ENCODE measurements at places on chromosomes 4 and X.

DNA sequence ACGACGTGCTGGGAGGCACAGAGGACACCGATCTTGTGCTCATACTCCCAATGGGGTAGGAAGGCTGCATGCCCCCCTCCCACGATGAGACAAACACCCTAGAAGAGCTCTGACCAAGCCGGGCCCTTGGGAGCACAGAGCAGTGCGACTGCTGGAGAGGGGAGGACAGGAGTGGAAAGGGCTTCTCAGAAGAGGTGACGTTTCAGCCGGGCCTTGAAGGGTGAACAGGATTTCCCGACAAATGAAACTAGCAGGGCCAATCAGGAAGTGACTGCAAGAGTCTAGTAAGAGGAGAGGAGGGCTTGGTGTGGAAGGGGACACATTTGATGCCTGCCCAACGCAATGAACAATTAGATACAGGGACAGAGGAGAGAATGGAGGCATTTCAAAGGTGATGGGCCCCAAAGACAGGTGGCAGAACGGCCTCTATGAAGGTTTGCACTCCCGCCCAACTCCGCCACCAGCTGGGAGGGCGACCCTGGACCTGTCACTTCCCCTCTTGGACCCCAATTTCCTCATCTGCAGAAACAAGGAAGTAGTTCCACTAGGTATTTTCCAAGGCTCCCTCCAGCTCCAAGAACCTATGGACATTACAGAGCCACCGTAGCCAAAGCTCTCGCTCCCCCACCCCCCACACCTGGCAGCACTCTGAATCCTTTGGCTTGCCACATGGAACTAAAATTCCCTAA is 3.9 kb downstream of the HCFC1 start:
- no peak for DNase-seq

GRCh38 chrX:143306991-143307937 is 210.0 kb downstream of the SPANXN3 start:
- DNase-seq = no peak

DNA sequence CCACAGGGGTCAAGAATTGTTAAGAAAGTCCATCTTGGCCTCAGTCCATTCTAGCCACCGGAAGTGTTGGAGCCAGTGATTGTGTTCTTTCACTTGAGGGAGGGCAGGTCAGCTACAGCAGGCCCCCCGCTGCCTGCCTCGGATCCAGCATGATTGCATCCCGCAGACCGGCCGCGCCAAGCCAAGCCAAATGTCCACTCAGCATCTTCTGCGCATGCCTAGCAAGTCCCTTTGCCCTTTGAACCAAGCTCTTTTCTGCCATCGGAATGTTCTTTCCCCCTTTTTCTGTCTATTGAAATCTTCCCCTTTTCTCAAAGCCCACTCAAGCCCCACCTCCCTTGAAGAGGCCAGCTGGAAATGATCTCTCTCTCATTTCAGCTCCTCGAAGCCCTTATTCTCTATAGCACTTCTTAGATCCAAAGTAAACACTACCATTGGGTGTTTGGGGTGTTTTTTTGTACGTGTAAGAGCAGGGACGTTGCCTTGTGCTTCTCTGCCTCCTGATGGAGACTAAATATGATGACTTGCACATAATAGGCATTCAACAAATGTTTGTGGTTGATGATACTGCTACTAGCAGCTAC is 147.8 kb upstream of the BCOR start:
- DNase-seq = no peak

DNA sequence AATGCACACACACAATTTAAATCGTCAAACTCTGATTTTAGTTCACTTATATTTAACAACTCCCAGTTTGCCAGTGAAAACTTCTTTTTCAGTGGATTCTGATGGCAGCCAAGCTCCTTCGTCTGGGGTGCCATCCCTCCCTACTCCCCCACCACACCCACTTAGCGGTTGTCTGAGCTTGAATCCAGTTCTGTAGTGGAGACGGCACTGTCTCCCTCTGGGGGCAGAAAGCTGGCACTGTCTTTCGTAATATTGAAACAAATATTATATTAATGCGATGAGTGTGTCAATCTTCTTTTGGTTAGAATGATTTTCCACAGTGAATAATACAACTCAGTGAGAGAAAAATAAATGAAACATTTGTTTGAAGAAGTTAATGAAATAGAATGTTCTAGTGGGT is 5.4 kb downstream of the MEPE start:
- no peak for DNase-seq

DNA sequence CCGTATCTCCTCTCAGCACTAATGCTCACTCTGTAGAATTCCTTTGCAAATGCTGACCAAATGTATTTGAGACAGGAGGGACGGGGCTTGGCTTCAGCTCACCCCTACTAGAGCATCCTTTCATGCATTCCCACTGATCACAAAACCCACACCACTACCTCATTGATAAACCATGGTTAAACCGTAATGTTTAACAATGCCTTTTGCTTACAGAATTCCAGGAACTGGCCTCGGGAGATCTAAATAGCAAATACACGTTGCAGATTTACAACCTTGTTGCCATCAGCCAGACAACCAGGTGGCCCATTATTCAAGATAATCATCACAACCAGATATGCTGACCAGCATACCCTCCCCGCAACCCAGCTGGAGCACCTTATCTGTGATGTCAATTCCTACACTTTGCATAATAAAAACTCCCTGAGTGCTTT is 391.9 kb downstream of the KCTD8 start:
- no peak for DNase-seq

DNA sequence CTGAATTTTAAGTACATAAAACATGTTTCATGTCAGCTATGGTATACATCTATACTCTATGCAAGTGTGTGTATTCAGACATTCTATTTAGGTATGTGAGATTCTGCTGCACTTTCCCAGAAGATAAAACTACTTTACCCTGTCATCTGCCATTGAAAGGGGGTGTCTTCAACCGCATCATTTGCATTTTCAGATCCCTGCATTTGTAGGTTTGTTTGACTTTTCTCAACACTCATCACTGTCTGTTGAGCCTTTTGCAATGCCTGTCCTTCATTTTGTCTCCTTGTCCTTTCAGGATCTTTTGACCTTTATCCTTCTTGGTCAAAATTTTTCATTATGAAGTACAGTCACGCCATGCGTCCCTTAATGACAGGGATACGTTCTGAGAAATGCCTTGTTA is 103.5 kb downstream of the TMA16 start:
- DNase-seq = no peak

Measured in stimulated activated CD8-positive, alpha-beta memory T cell treated with anti-CD3 and anti-CD28 coated beads, Interleukin-4, amount 100 ng/mL, for 1 hour (primary cell).